Smooth muscle cell of the pulmonary artery (primary cell): ENCODE measurements at places on chromosomes 7 and 10. TPM values are rescaled to one million over a fixed set of nuclear protein-coding genes. Genes with fewer than 3 reads are reported as not detected.

Gene TAS2R40
- not detected in 2 replicates for total RNA-seq

Gene NXPH1
- not detected in 2 replicates for total RNA-seq

Gene SFMBT2
- 0.52 and 0.86 TPM in 2 replicates for total RNA-seq

Gene VSTM4
- 2.8 and 8.2 TPM in 2 replicates for total RNA-seq

Gene GPR141
- not detected in 2 replicates for total RNA-seq

Gene SCART1
- total RNA-seq = 2.5 and 2.8 TPM in 2 replicates

Gene LIPA
- total RNA-seq = 54.0 and 63.7 TPM in 2 replicates

Gene VSIR
- 9.8 and 40.8 TPM in 2 replicates for total RNA-seq

Gene SLC39A12
- total RNA-seq = not detected in 2 replicates

Gene GPR85
- 0.39 and 1.3 TPM in 2 replicates for total RNA-seq

Gene C10orf143
- 0.13 and 0.30 TPM in 2 replicates for total RNA-seq

Gene AKR1C1
- 79.3 and 99.2 TPM in 2 replicates for total RNA-seq

Gene CCDC172
- total RNA-seq = not detected in 2 replicates
